ENCODE measurements at places on chromosomes 4 and X. TPM values are rescaled to one million over a fixed set of nuclear protein-coding genes. Genes with fewer than 3 reads are reported as not detected.

- DNase-seq = peak; percentile 5
Observed at GRCh38 chr4:103306870-103307375, 108.8 kb upstream of the CENPE start.

DNA sequence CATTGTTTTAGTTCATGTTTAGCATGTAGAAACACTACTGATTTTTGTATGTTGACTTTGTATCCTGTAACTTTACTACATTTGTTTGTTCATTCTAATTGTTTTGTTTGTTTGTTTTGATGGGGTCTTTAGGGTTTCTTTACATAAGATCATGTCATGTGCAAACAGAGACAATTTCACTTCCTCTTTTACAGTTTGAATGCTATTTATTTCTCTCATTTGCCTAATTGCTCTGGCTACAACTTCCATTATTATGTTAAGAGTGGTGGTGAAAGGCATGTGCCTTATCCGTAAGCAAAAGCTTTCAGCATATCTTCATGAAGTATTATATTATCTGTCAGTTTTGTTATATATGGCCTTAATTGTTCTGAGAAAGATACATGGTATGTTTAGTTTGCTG is 571.1 kb downstream of the PCDH7 start:
- DNase-seq = no peak

GRCh38 chr4:152643153-152644035 is 36.4 kb downstream of the TMEM154 start:
- DNase-seq = no peak

Gene GUCY1B1
- total RNA-seq = 10.9 TPM

Gene TLR8
- not detected for total RNA-seq

DNA sequence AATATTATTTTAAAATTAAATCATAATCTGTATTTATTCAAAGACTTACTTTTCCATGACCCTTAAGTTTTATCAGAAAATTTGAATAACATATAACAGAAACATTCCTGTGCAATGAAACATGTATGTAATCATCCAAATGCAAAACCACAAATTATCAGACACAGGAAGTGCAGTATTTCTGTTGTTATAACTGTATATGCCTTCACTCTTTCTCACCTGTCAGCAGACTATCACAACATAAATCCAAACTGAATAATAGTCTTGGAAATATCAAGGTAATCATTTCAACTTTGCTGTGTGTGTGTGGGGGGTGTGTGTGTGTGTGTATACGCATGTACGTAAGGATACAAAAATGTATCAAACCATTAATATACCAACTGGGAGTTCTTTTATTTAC is 285.9 kb downstream of the SLC7A11 start:
- no peak for DNase-seq

- peak; percentile 21 for DNase-seq
Observed at GRCh38 chr4:36388710-36389109, 107.3 kb downstream of the DTHD1 start.

DNA sequence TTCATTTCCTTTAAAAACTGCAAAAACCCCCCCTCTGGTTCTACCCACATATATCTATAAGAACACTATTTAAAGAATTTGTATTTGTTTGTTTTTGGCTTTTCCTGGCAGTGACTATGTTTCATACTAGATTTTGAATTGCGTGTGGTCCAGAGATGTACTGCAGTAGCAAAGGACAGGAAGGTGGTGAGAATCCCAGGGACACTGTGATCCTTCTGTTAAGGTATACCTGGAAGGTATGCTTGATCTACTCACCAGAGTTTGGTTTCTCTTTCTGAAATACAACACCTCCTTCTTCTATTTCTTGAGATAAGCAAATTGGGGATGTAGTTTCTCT is 129.6 kb upstream of the RASGEF1B start:
- no peak for DNase-seq

DNA sequence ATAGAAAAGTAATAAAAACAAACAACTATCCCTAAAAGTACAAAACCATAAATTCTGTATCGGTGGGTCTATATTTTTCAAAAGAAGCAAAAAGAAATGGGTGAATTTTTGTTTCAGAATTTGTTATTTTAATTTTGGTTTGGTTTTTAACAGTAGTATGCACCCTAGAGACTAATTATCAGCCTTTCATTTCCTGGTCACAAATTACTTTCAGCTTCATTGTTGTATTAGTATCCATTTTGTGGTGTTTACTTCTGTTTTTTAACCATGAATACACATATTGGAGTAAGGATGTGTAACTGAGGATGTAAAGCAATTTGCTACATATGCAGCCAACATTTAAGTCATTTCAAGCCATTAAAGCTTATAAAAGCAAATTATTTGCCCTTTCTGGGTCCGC is 97.8 kb downstream of the LUZP4 start:
- no peak for DNase-seq

Gene DKK2
- total RNA-seq = not detected

DNA sequence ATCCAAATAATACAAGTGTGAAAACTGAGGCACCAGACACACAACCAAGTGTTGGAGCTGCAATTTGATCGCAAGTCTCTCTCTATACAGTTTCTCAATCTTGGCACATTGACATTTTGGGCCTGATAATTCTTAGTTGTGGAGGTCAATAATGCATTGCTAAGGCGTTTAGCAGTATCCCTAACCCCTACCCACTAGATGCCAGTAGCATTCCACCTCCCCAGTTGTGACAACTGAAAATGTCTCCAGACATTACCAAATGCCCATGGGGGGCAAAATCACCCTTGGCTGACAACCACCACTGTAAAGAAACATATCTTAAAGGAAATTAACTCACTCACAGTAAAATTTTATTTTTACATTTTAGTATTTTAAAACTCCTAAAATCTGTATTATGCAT is 4.2 kb downstream of the NR3C2 start:
- DNase-seq = peak; percentile 3

Gene CT55
- not detected for total RNA-seq

DNA sequence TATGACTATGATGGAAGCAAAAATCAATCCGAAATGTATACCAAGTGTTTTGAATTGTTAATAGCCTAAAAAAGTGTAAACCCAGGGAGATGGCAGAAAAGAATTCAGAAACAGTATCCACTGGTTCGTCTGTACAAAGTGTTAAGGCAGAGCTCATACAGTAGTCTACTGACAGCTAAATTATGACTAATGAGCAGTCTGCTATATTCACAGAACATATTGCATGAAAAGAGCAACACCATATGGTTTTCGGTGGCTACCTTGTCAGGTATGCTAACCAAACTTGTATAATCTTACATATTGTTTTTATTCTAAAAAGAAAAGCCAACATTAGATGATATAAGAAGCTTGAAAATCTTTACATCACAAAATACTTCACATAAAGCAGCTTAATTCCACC is 18.5 kb downstream of the EPHA5 start:
- DNase-seq = no peak

DNA sequence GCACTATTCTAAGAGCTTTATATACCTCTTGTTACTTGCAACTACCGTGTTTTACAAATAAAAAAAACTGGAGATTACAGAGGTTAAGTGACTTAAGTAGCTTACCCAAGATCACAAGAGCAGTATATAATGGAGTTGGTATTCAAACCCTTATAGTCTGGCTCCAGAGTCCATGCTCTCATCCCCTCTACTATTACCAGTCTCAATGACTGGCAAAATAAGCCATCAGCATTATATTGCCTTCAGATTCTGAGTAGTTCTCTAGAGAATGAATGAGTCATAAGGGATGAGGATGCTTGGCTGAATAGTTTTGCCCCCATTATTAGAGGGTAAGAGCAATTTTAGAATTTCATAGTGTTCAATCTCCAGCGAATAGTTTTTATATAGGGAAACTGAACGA is 170.1 kb upstream of the ATOH1 start:
- DNase-seq = peak; percentile 4

DNA sequence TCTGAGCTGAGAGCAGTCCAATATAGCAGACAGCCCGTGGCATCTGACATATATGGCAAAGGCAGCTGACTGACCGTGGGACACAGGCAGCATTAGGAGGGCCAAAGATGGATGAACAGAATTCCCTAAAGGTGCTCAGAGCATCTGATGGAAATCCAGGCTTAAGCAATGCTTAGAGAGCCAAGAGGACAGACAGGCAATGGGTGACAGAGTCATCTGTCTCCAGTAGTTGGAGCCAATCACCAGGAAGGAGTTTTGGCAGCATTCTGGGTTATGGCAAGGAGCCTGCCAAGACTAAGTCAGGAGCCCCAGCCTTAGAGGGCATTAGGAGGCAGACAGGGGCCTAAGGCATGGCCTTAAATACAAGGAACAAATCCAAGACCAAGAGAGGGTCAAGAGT is 153.3 kb upstream of the USP9X start:
- no peak for DNase-seq

Data from neural progenitor cell (in vitro differentiated cells).